CD4-positive, alpha-beta T cell treated with Interleukin-10 for 1 hour (primary cell): ENCODE measurements at places on chromosomes 11 and 22.

- no peak for DNase-seq
Observed at GRCh38 chr11:15166204-15166603, 51.5 kb downstream of the INSC start.

DNA sequence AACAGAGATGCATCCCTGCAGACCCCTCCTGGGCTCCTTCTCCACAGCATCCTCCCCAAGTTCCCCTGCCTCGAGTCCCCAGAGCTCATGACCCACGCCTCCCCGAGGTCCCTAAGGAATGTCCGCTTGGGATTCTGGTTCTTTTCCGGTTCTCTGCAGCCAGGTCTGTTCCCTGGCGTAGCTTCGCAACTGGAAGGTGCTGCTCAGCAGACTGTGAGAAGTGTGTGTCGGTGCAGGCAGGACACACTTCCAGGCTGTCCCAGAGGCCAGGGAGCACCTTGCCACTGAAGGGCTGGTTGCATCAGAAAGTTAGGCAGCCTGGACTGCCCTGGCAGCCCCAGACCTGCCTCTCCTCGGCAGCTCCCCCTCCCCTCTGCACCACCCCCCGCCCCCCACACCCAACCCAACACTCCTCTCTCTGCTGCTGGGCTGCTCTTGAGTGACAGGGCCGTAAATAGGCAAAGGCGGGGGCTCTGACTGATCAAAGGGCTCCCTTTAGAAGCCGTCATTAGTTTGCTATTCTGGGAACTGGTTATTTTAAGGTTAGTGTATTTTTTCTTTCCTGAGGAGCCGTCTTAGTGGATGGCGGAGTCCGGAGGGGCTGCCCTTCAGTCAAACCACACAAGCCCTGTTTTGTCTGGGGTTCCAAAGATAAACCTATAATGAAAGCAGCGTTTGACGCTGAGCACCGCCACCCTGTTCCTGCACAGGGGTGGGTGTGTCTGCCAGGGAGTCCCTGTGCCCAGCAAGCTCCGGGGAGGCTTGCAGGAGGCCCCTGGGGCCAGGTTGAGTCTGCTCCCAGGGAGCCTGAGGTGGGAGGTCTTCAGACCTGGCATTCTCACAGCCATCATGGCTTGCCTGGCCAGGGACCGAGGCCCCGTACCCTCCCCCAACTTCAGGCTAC, 88.6 kb upstream of the KCNQ1OT1 start:
- no peak for DNase-seq

DNA sequence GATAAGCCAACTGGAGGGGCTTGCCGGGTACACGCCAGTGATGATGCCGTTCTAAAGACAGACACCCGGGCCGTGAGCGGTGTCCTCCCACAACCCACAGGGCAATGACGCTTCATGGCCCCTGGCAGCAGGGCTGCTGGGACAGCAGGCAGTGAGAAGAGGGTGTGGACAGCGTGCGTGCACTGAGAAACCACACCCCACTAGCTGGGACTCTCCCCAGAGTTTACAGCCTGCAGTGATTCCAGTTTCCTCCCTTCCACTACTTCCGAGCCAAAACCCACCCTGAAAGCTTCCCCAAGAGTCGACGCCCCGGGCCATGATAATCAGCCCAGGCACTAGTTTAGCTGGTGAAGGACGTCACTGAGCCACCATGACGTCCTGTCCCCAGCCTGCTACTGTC, 29.2 kb downstream of the CPT1A start:
- no peak for DNase-seq

DNA sequence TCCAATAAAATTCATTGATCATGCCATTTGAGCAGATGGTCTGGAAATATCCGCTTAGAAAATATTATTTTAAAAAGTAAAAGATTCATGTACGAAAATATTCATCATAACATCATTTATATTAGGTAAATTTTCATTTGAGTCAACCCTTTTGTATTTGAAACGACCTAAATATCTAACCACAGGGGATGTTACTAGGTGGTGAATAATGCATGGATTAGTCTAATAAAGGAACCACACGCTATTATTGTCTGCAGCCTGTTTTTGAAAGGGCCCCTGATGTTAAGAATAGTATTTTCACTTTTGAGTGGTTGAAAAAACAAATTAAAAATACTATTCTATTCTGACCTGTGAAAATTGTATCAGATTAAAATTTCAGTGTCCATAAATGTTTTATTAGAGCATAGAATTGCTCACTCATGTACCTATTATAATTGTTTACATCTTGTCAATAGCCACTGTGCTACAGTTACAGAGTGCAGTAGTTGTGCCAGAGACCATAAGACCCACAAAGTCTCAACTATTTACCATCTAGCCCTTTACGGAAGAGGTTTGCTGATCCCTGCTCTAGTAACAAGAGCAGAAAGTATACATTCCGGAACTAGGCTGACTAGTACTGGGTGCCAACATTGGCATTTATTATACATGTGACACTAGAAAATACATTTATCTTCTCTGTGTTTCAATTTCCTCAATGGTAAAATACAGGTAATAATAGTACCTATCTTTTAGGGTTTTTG, 176.1 kb downstream of the LRRC4C start:
- DNase-seq, result no peak

GRCh38 chr22:31442768-31443489, 43.5 kb downstream of the DRG1 start:
- DNase-seq, result no peak

DNA sequence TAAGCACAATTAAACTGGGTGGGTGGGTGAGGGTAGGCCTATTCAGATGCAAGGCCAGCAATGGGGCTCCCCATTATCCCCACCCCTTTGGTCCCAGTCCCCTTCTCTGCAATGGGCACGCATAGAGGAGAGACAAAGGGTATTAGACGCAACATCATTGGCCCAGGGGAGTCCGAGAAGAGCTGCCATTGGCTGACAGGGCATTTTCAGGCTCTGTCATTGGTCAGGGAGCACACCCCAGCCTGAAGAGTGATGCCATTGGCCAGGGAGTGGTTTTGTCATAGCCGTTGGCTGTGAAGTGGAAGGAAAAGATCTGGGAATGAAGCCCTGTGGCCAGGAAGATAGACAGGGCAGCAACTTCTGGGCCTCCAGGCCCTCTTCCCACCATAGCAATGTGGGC, 2.8 kb upstream of the TRIM3 start:
- no peak for DNase-seq

- DNase-seq, result peak; percentile 52
Observed at GRCh38 chr22:31556627-31557203, 60.4 kb downstream of the SFI1 start.

DNA sequence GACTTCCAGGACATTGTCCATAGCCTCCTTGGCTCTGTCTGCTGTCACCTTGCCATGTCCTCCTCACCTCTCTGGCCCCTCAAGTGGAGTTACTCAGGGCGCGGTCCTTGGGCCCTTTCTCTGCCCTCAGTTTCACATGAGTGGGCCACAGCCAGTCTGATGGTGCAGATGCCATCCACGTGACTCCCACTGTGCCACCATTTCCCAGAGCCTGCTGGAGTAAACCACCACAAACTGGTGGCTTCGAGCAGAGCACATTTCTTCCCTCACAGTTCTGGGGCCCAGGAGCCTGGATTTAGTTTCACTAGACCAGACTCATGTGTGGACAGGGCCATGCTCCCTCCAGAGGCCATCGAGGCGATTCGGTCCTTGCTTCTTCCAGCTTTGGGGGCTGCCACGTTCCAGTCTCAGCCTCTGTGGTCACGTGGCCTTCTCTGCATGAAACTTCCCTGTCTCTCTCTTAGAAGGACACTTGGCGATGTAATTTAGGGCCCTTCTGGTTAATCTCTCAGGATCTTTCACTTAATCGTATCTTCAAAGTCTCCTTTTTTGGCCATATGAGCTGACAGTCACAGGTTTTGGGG, 14.6 kb downstream of the SMARCB1 start:
- no peak for DNase-seq

DNA sequence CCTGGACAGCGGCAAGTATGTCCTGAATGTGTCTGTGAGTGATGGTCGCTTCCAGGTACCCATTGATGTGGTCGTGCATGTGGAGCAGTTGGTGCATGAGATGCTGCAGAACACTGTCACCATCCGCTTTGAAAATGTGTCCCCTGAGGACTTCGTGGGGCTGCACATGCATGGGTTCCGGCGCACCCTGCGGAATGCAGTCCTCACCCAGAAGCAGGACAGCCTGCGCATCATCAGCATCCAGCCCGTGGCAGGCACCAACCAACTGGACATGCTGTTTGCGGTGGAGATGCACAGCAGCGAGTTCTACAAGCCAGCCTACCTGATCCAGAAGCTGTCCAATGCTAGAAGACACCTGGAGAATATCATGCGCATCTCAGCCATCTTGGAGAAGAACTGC, 125.3 kb upstream of the MTNR1B start:
- no peak for DNase-seq

GRCh38 chr11:71335371-71335770, 83.0 kb upstream of the SHANK2 start:
- no peak for DNase-seq

DNA sequence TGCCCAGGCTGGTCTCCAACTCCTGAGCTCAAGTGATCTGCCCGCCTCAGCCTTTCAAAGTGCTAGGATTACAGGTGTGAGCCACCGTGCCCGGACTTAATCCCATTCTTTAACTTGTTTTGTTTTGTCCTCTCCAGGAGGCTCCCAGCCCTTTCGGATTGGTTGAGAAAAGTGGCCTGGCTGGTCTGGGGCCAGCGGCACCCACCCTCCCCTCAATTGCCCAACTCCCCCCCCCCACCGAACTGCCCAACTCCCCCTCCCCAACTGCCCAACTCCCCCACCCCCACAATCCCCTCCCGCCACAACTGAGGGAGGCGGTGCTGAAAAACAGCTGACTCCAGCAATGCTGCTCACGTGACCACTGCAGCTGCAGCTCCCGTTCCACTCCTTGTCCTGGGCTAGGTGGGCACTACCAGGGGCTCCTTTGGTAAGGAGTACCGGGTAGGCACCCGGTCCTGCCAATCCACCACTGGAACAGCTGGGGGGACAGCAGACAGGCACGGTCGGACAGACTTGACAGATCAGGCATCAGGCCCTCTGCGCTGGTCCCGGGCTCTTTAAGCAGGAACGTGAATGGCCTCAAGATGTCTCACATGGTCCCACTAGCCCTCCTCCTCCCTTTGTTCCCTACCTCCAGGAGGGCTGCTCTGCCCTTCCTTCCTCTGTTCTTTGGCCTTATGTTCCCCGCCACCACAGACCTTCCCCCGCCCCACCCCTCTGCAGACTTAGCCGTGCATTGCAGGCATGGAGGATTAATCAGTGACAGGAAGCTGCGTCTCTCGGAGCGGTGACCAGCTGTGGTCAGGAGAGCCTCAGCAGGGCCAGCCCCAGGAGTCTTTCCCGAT, at the start of gene TCN2:
TCN2 (plus strand) TSS at position 720 of the 845 bp plus-strand sequence. CDS start 158 bp downstream, outside the sequence.
- peak; percentile 28 for DNase-seq

GRCh38 chr11:19183646-19184045, 18.1 kb downstream of the CSRP3 start:
- no peak for DNase-seq

GRCh38 chr11:28629235-28629634, 521.0 kb downstream of the METTL15 start:
- no peak for DNase-seq
